ENCODE measurements at places on chromosomes 6 and 20. TPM values are rescaled to one million over a fixed set of nuclear protein-coding genes. Genes with fewer than 3 reads are reported as not detected.

- no peak for DNase-seq
Measured at GRCh38 chr6:5261545-5262109, 314 bp downstream of the FARS2 start.

The CDH26 gene
- not detected for total RNA-seq

The MRPS18A gene
- 34.5 TPM for total RNA-seq

DNA sequence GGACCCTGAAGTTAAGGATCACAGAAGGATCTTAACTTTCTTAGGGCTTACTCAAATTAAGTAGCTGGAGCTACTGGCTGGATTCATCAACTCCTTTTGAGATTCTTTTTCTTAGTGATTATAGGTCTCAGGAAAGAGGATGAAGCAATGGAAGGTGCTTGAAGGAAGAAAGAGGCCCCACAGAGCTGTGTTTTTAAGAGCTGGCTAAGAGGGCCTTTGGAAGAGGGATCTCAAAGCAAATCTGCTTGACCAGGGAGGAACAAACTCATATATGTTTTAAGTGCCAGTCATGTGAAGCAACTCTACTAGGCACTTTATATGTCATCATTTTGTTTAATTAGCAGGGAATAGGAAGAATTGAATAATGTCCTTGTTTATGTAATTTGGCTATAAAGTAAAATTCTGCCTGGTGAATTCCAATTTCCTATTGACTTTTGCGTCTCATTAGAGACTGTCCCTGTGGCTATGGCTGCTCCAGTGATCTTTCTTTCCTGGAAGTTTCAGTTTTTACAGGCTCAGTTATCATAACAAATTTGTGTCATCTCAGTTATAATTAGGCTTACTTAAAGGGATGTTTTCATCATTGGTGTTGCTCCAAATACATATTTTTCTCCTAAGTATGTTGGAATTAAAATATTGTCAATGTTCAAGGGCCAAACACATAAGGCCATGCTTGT lies 222.8 kb upstream of the CITED2 start:
- DNase-seq, result peak; percentile 39

GRCh38 chr6:73491377-73491776 lies 29.5 kb downstream of the EEF1A1 start:
- DNase-seq, result no peak

The TRIM10 gene
- not detected for total RNA-seq

GRCh38 chr20:40218316-40218969 lies 470.6 kb downstream of the MAFB start:
- DNase-seq, result peak; percentile 11

The FAM83D gene
- 76.7 TPM for total RNA-seq

DNA sequence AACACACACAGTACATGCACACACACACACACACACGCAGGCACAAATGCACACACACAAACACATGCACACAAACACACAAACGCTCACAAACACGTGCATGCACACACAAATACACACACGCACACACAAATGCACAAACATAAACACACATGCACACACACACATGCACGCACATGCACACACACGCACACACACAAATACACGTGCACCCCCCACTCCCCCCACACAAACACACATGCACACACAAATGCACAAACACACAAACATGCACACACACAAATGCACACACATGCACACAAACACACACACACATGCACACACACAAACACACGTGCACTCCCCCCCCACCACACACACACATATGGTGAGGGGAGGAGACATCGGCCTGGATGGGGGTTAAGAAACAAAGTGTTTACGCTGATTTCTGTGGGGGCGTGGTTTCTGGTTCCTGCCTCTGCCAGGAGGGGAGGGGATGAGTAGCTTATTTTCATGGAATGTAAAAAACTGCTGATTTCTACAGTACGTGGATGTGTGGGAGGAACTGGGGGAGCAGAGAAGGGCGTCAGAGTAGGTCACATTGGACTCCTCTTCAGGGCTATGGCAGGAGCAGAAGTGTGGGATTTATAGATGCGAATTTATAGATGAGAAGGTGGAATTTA lies 607.2 kb downstream of the QKI start:
- DNase-seq, result no peak

The FOXS1 gene
- 0.53 TPM for total RNA-seq

GRCh38 chr20:13109658-13110057 lies 100.9 kb downstream of the SPTLC3 start:
- DNase-seq, result no peak

The ADAM33 gene
- 18.9 TPM for total RNA-seq

The SLC17A2 gene
- not detected for total RNA-seq

The HLA-DQB2 gene
- not detected for total RNA-seq

DNA sequence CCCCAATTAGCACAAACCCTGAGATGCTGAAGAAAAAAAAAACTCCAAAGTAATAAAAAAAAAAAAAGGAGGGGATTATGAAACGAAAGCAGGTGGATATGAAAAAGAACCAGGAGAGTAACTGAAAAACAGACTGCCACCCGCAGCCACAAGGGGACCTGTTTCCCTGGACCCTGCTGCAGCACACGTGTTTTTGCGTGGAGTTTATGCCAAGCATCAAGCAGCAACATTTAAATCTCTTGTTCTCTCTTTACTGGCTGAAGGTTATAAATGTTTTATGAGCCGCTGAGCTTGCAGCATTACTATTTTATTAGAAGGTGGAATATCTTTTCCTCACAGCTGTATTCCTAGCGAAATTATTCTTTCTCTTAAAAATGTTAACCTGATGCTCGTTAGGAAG lies 131.6 kb upstream of the OLIG3 start:
- DNase-seq, result no peak

Data from neural progenitor cell (in vitro differentiated cells).